Ovary (tissue), 10 donors: ENCODE measurements at places on chromosomes 6 and 20. TPM values are rescaled to one million over a fixed set of nuclear protein-coding genes. Genes with fewer than 3 reads are reported as not detected.

The PNPLA1 gene
- not detected for total RNA-seq

DNA sequence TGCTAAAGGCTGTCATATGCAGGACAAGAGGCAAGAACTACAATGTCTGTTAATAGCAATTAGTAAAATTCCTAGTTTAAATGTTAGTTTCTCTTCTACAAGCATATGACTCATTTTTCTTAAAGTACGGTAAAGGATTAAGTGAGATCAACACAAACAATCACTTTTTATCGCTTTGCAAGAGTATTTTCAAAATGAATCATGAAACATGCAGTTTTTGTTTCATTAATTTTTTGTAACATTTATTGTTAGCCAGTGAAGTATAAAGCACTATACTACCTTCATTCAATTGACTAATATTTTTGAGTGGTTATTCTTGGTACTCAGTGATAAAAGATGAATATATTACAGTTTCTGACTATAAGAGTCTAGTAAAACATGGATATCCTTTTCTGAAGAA, 138.6 kb downstream of the AHI1 start:
- no peak for DNase-seq

GRCh38 chr20:8798505-8798904, 270.4 kb upstream of the PLCB4 start:
- DNase-seq = no peak

- no peak for DNase-seq
These were observed 80.0 kb upstream of the TNFAIP3 start for GRCh38 chr6:137787016-137787415.

DNA sequence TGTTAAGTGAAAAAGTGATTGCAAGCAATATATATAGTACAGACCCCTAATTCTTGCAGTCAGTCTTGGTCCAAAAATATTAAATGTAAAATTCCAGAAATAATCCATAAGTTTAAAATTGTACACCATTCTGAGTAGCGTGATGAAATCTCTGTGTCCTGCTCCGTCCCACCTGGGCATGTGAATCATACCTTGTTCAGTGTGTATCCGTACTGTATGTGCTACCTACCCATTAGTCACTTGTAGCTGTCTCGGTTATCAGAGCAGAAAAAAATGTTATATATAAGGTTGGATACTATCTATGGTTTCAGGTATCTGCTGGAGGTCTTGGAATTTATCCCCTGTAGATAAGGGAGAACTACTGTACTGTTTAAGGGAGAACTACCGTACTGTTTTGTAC, 16.3 kb downstream of the IRAK1BP1 start:
- DNase-seq = no peak

- no peak for DNase-seq
These were observed 1.4 kb upstream of the SNPH start for GRCh38 chr20:1264727-1265126.
